ENCODE measurements at places on chromosomes 13 and 19.

DNA sequence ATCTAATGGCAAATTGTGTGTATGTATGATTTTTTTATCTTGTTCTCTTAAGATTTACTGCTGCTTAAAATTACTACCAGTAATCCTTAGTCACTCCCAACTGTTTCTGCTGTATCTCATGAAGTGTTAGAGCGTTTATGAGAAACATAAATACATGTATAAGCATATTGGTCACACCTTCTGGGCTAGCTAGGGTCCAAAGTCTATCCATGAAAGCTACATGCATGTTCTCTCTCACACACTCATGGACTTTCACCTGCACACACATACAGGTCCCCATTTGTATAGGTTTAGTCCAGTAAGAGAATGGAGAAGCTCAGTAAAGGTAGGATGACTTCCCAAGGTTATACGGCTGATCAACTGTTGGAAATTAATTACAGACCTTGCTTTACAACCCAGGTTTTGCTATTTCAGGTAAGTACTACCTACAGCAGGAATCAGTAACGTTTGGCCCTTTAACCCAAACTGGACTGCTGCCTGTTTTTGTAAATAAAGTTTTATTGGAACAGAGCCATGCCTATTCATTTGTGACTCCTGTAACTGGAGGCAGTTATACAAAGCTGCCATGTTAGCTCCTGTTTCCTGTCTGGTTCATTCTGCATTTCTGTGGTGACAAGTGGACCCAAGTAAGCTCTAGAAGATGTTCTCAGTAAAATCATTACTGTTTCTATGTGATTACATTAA is 15.3 kb downstream of the METTL21C start:
- DNase-seq: no peak

- peak; percentile 70 for DNase-seq
Measured at GRCh38 chr19:10290876-10291553, 1.3 kb downstream of the ICAM5 start.

- DNase-seq: no peak
Measured at GRCh38 chr13:36674337-36675212, 755 bp downstream of the SERTM1 start.

DNA sequence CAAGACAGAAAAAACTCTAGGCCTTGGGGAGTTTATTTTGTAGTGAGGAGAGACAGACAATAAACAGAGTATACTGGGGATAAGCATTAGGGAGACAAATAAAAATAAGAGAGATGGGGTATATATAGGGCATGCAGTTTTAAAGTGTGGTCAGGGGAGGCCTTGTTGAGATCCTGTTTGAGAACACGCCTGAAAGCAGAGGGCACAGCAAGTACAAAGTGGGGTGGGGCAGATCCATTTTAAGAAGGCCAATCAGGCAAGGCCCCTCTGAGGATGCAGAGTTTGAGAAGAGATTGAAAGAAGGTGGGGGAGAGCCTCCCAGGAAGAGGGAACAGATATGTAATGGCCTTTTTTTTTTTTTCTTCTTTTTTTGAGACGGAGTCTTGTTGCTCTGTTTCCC is 2.1 kb downstream of the PPP2R1A start:
- DNase-seq: no peak

- peak; percentile 74 for DNase-seq
Measured at GRCh38 chr13:101026736-101027398, 352.3 kb upstream of the TMTC4 start.
